Activated T-helper 1 cell treated with anti-CD3 and anti-CD28 coated beads, Interleukin-2, amount 50 U/mL, for 16 hours (primary cell): ENCODE measurements at places on chromosomes 13 and 19.

DNA sequence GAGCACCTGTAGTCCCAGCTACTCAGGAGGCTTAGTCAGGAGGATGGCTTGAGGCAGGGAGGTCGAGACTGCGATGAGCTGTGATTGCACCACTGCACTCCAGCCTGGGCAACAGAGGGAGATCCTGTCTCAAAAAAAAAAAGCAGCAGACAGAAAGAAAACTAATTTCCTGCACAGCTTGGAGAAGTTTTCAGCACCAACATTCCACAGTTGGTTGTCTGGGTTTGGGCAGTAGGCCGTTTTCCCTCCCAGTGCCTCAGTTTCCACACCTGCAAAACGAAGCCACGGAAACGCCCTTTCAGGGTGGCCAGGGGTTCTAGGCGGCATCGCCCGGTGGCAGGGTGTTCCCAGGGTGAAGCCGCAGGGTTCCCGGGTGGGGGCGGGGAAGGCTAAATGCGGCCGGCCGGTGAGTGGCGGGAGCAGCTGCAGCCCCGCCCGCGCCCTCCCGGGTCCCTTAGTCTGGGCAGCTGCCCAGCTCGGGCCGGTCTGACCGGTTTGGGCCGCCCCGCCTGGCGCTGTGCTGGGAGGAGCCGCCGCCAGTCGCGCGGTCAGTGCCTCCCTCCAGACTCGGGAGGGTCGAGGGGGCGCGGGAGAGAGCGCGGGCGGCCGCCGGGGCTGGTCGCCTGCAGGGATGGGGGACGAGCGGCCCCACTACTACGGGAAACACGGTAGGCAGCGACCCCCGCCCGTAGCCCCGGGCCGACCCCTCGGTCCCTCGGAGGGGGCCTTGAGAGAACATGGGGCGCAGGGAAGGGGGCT, at the start of gene SLC44A2:
TSS of gene SLC44A2 (plus strand) at position 551 of the 759 bp plus-strand sequence. CDS start at position 632, 81 bp downstream.
- no peak for DNase-seq

DNA sequence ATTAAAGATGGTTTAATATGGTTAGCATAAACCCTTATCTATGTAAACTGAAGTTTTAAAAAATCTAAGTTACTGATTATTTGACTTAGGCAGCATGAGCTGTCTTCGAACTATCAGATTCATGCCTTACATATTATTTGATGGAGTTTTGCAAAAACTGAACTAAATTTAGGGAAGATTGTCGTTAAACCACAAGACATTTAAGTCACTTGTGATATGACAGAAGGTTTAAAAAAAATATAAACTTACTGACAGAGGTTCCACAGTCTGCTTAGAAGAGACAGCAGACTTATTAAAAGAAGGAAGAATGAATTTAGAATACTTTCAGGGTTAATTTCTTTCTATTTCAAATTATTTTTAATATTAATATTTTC, 110.9 kb upstream of the FRY start:
- no peak for DNase-seq

GRCh38 chr13:95121516-95121915, 179.7 kb downstream of the ABCC4 start:
- DNase-seq: no peak

DNA sequence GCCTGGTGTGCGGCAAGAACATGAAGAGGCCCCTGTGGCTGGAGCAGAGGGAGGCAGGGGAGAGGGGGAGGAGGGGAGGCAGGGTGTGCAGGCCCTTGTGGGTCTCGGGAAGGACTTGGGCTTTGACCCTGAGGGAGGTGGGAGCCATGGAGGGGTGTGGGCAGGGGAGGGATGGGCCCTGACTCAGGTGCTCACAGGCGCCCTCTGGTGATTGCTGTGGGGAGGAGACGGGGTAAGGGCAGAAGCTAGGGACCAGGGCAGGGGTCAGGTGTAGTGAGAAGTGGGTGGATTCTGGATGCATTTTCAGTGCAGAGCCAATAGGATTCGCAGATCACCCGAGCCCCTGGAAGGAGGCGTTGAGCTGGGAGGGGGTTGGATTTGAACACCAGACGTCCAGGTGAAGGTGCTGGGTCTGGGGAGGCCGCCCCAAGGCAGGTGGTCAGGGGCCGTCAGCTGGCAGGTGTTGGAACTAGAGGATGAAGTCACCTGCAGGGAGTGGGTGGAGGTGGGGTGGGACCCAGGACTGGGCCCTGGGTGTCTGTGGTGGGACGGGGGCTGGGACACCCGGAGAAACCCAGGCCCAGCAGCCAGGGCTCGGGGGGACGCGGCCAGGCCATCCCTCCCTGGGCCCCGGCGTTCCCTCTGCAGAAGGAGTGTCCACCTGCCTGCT, 185.4 kb downstream of the KDM4B start:
- no peak for DNase-seq

- no peak for DNase-seq
Observed at GRCh38 chr19:13210941-13211340, 60.7 kb downstream of the IER2 start.

- peak; percentile 42 for DNase-seq
Observed at GRCh38 chr19:40797963-40798682, 868 bp upstream of the EGLN2 start.

DNA sequence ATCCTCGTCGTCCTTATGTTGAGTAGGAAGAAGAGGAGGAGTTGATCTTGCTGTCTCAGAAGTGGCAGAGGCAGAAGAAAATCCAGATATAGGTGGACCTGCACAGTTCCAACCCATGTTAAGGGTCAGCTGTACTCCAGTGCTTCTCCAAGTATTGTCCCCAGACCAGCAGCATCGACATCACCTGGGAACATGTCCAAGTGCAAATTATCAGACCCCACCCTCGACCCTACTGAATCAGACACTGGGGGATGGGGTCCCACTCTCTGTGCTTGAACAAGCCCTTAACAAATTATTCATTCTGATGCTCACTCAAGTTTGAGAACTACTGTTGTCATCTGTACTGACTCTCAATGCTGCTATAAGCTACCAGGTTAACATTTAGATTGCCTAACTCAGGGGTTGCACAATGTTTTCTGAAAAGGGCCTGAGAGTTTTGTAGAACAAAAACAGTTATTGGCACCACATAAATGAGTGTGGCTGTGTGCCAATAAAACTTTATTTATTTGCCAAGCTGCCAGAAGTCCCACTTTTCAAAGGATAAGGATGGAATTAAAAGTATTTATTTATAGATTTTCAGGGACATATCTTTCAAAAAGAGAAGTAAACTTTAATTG, 226.7 kb upstream of the IPO5 start:
- DNase-seq: no peak

DNA sequence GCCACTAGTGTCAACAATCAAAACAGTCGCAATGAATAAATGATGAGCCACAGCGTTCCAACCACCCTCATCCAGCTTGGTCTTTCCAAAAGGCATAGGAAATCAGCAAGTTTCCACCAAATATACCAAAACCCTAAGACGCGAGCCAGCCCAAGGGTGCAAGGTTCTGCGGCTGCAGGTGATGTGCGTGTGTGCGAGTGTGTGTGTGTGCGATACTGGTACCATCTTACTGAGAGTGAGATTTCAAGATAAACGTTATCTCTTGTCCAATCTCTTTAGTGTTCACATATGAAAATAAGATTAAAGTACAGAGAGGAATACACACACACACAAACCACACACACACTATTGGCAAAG, 895 bp upstream of the TRPC4 start:
- no peak for DNase-seq

DNA sequence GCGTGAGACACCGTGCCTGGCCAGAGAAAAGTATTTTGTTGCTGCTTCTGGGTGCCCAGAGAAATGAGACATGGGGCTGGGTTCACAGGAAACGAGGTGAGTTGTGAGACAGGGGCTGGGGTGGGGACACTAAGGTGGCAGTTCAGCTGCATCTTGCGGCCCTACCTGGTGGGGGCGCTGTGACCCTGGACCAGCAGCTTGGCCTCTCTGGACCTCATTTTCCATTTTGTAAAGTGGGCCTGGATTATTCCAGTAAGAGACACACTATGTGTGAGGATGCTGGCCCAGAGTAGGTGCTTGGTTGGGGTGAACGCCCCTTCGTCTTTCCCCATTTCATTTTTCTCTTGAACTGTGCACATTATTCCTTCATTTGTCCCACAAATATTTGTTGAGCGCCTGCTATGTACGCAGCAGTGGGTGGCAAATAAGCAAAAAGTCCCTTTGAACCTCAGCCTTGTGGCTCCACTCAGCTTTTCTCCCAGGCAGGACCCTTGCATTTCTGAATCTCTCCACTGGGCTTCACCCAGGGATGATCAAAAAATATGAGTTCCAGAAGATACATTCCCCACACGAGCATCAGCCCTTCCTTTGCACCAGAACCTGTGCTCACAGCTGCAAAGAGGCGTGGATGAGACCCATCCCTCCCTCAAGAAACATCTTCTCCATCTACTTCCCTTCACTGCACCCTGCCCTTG, 26.6 kb upstream of the OR10H1 start:
- DNase-seq: no peak

DNA sequence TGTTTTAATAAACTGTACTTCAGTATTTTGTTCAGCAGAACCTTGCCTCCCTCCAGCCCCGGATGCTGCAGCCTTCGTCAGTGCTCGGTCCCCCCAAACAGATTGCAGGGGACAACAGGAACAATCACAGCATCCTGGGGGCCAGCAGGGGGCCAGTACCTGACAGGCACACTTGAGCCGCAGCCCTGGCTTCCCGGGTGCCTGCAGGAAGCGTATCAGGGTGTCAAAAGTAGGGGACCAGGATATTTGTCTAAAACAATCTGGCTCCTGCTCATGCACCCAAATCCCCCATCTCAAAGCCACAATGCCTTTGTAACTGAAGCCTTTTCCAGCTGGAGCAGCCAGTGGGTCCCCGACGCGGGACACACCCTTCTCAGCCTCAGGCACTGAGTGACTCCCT, 167.5 kb upstream of the TSHZ3 start:
- DNase-seq: no peak

GRCh38 chr13:21077076-21077787, 15.8 kb upstream of the LATS2 start:
- DNase-seq: no peak

DNA sequence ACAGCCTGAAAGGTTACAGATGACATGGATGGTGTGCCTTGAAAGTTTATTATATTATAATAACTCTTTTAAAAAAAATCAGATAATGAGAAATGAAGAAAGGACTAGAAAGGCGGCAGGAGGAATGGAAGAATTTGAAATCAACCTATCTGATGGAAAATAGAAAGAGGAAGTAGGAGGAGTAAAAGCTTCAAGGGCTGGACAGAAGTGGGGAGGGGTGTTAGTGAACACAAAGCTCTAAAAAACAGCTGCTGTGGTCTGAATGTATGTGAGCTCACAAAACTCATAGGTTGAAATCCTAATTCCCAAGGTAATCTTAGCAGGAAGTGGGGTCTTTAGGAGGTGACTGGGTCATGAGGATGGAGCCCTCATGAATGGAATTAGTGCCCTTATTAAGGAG, 19.5 kb downstream of the CCDC70 start:
- DNase-seq: no peak

DNA sequence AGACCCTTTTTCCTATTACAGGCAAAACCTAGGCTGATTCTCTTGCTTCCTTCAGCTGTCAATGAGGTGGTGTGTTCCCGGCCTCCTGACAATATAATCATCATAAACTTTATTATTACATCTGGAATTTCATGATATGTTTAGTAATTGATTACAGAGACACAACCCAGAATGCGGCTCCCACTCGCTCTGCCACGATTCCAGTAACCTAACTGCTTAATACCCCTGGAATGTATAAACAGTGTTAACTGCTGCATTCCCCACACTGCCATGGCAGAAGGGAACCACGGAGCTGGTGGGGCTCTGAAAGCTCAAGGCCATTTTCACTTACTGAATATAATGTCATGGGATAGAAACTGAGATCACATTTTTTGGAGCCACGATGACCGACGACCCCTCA, 17.1 kb downstream of the TSHZ3 start:
- DNase-seq: no peak

DNA sequence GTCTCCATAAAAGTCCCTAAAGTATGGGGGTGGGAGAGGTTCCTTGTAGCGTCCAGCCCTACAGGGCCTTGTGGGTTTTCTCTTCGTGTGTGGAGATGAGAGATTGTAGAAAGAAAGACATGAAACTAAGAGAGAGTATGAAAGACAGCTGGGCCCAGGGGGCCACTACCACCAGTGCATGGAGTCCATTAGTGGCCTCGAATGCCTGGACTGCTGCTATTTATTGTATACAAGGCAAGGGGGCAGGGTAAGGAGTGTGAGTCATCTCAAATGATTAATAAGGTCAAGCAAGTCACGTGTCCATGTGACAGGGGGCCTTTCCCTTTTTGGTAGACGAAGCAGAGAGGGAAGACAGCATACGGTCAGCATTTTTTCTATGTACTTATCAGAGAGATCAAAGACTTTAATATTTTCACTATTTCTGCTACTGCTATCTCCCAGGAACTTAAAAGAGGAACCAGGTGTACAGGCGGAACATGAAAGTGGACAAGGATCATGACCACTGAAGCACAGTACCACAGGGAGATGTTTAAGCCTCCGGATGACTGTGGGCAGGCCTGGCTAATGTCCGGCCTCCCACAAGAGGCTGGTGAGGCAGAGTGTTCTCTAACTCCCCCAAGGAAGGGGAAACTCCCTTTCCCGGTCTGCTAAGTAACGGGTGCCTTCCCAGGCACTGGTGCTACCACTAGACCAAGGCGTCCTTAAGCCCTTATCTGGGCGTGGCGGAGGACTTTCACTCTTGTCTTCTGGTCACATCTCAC, 25.5 kb downstream of the FGF21 start:
- no peak for DNase-seq

- no peak for DNase-seq
Observed at GRCh38 chr13:109712124-109712722, 74.2 kb downstream of the IRS2 start.

DNA sequence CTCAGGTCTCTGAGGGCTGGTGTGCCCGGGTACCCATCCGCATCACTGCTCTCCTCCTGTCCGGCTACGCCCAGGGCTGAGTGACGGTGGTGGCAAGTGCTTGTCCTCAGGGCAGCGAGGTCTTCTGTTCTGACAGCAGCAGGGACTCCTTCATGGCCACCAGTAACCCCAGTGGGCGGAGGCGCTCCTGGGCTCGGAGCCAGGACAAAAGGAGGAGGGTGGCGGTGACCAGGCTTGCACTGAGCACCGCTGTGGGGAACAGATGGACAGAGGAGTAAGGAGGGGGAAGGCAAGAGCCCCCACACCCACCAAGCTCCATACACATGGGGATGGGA, 5.8 kb downstream of the CD320 start:
- no peak for DNase-seq

DNA sequence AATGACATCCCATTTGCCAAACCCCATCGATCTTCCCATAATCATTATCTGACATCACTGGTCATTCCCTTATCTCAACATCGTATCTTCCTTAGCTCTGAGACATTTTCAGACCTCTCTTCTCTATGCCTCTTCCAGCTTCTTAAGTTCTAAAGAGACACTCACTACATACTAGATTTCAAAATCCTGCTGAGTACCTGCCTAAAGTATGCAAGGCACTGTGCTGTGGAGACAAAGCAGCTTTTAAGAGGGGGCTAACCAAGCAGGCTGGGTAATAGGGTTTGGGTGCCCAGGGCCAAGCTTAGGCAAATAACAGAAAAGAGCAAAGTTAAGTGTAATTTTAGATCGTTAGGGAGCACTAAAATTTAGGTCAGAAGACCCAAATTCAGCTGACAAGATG, 3.4 kb upstream of the POMP start:
- no peak for DNase-seq
